Forelimb muscle (tissue), 1 donor: ENCODE measurements at places on chromosomes 4 and X.

DNA sequence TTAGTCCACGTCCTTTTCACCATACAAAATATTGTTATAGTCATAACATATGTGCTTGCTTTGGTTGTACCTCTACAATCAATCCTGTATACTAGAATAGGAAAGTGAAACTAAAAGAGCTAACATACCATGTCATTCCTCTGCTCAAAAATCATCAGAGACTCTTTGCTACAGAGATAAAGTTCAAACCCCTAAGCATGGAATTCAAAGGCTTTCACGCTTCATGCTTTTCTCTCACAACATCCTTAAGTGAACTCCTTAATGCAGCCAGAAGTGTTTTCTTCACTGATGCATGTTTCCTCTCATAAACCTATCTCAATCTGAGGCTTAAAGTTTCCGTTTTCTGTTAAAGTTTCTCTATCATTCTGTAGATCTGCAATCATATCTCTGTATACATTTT is 744.6 kb upstream of the IGFBP7 start:
- DNase-seq = no peak

DNA sequence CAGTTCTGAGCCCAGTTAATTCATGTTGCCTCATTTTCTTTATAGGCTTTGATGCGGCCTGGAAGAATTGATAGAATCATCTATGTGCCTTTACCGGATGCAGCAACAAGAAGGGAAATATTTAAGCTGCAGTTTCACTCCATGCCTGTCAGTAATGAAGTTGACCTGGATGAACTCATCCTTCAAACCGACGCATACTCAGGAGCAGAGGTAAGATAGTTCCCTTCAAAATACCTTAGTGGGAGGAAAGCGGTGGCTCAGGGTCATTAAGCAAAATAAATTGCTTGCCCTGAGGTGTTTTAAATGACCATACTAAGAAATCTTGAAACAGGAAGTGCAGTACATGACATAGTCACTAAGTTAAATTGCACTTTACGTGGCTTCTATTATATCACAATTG is 140.6 kb upstream of the SPRY1 start:
- no peak for DNase-seq

GRCh38 chr4:36123906-36124305 is 120.4 kb downstream of the ARAP2 start:
- no peak for DNase-seq

DNA sequence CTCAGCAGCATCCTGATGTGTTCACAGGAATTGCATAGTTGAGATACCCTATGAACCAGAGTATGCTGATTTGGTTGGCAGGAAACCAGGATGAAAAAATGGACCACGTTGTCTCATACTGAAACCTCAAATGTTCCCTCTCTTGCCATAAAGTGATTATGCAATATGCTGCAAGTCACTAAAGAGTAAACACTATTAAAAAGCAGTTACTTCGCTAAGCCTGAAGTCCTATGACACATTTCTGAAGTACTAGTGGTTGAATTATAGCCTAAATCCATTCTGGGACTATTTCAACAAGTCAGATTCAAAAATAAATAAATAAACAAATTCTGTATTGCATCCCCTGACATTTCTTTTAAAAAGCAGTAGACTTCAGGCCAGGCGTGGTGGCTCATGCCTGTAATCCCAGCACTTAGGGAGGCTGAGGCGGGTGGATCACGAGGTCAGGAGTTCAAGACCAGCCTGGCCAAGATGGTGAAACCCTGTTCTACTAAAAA is 106.0 kb upstream of the NAP1L5 start:
- no peak for DNase-seq

- no peak for DNase-seq
Observed at GRCh38 chr4:915041-915474, 17.1 kb downstream of the GAK start.

GRCh38 chr4:180486342-180486741 is 1756.9 kb upstream of the TENM3 start:
- no peak for DNase-seq
